ENCODE measurements at places on chromosomes 11 and 22. TPM values are rescaled to one million over a fixed set of nuclear protein-coding genes. Genes with fewer than 3 reads are reported as not detected.
A peak's percentile ranks its signal among the peaks of the same experiment; 100 is the strongest.

The ZP1 gene
- total RNA-seq: not detected

The PATE2 gene
- total RNA-seq: 0.18 TPM

The SNX32 gene
- total RNA-seq: 1.6 TPM

The NUP98 gene
- 66.8 TPM for total RNA-seq

The PATE4 gene
- total RNA-seq: not detected

The POU2AF2 gene
- total RNA-seq: not detected

The MYOD1 gene
- total RNA-seq: not detected

DNA sequence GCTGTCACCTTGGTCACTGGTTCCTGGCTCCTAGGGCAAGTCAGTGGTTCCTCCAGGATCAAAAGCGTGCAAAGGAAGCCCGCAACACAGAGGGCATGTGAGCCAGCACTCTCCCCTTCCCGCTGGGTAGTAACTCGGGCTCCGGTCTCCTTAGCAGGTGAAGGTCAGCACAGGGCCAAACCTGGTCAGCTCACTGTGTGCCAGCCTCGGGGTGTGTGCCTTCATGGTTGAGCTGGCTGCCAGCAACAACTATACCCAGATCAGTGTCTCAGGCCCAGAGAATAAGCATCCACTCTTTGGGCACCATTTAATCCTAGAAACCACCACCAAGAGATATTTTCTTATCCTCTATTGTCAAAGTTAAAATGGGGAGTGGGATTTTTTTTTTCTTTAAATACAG, 16.1 kb upstream of the CCDC86 start:
- no peak for DNase-seq

GRCh38 chr11:67253872-67254624, 12.2 kb upstream of the GRK2 start:
- DNase-seq: no peak

DNA sequence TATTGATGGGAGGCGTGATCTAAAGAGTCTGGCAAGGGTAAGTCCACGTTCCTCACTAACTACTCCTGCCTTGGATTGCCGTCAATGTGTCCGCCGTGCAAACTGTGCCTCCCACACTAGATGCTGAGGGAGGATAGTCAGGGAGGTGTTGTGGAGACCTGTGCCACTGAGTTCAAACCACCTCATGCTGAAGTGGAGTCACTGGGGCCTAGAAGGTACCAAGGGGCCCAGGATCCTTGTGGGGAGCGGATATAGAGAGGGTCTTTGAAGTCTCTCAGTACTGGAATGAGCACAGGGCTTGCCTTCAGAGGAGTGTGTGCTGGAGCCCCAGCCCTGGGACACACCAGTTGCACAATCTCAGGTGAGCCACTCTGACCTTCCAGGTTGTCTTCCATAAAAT, 27.1 kb upstream of the TMPRSS4 start:
- DNase-seq: no peak

- DNase-seq: no peak
Measured at GRCh38 chr11:98194611-98195010, 826.1 kb upstream of the CNTN5 start.

DNA sequence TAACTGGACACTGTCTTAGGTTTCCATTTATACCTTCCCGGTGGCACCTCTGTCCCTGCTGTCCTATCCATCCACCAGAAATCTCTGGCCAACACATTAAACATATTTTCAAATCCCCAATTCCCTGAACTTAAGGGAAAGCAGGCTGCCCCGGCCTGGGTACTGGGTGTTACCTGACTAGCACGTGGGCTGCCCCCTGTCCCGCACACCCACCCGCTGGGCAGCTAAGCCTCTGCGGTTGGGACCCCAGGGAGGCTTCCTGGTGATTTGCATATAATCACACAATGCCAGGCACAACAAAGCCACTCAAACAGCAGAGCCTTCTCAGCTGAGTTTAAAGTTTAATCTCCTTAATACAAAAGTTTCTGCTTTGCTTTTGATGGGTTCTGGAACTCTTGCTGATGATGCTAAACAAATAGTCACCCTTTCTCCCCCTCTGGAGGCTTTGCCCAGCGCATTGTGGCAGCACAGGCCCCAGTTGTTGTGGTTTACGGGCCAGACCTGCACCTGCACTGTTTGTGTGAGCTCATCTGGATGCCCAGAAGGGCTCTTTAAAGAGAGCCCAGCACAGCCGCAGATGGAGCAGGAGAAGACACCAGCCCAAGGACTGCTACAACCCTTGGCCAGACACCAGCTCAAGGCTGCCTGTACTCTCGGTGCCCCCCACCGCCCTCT, 59.9 kb upstream of the POU2AF1 start:
- DNase-seq: no peak

- peak; percentile 53 for DNase-seq
Measured at GRCh38 chr11:67265633-67266448, 432 bp upstream of the GRK2 start.

DNA sequence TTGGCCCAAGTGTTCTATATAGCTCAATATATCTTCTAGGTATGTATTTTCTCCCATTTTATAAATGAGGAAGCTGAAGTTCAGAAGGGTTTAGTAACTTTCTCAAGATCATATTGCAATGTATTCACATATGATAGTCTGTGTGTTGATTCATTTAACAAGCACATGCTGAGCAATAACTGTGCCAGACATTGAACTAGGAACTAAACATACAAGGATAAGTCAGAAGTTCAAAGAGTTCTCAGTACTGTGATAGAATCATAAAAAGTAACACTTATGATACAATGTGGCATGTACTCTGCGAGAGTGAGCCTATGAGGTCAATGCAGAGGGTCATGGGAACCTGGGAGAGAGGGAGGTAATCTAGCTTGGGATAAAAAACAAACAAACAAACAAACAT, 1082.2 kb upstream of the TENM4 start:
- no peak for DNase-seq

GRCh38 chr22:37843741-37844089, 419 bp downstream of the ANKRD54 start:
- no peak for DNase-seq

DNA sequence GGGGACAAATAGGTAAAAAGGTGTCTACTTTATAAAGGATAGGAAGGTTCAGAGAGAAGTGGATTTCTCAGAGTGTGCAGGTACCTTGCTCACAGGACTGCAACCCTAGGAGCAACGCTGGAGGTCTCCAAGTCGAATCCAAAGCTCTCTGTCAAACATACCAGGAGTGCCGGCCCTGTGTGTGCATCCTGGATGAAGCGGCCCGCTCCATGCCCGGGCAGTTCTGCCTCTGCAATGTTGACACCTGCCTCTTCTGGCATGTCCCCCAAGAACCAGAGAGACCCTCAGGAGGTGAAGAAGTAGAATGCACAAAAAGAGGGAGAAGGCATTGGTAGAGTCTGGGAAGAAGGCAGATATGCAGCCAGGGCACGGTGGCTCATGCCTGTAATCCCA, 3.1 kb upstream of the TSSK2 start:
- DNase-seq: no peak

- DNase-seq: no peak
Measured at GRCh38 chr11:15912291-15912690, 444.1 kb downstream of the SOX6 start.

GRCh38 chr22:33674357-33674756, 245.9 kb downstream of the LARGE1 start:
- no peak for DNase-seq
